Endothelial cell (in vitro differentiated cells): ENCODE measurements at places on chromosomes 4 and X. TPM values are rescaled to one million over a fixed set of nuclear protein-coding genes. Genes with fewer than 3 reads are reported as not detected.

SHROOM4 gene
- 35.8 TPM for total RNA-seq

DNA sequence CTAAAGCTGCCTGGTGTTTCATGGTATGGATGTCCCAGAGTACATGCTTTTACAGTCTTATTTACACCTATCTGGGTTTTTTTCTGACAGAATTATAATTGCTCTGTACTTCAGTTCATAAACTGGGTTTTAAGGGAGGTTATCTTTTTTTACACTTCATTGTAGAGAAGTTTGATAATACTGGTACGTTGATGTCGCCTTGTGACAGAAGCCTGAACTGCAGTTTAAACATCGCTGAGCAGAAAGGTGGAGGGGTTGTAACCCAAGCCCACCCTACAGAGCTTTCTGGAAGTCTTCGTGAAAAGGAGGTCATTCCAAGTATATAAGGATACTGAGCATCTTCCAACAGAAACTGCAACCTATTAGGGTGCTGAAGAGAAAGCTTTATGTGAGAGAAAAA lies 46.4 kb downstream of the BEX1 start:
- DNase-seq: no peak

DNA sequence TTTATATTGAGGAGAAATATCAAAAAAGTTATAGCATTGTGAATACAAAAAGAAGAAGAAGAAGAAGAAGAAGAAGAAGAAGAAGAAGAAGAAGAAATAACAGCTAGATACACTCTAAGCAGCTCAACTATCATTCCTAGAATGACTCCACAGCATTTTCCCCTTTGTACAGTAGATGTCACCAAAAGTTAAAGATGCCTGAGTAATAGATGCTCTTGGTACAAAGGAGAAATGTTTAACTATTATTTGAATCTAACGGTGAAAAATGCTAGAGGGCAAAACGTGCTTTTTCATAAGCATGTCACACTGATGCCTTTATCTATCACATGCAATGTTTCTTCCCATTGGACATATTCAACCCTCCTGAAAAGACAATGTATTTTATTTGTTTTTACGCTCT lies 178.4 kb upstream of the GPRIN3 start:
- DNase-seq: no peak

- no peak for DNase-seq
Measured at GRCh38 chr4:96753216-96753615, 913.3 kb downstream of the PDHA2 start.

SMIM10L2A gene
- total RNA-seq: 23.6 TPM

DNA sequence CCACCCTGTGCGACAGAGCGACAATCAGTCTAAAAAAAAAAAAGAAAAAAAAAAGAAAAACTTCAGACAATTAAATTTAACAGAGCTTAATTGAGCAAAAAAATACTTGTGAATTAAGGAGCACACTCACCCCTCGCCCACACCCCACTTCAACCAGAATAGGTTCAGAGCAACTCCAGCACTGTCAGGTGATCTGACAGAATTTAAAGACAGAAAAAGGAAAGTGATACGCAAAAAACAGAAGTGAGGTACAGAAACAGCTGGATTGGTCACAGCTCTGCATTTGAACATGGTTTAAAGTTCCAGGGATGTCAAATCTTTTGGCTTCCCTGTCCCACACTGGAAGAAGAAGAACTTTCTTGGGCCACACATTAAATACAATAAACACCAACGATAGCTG lies 174.4 kb downstream of the PDGFC start:
- no peak for DNase-seq

STPG2 gene
- 2.5 TPM for total RNA-seq

DNA sequence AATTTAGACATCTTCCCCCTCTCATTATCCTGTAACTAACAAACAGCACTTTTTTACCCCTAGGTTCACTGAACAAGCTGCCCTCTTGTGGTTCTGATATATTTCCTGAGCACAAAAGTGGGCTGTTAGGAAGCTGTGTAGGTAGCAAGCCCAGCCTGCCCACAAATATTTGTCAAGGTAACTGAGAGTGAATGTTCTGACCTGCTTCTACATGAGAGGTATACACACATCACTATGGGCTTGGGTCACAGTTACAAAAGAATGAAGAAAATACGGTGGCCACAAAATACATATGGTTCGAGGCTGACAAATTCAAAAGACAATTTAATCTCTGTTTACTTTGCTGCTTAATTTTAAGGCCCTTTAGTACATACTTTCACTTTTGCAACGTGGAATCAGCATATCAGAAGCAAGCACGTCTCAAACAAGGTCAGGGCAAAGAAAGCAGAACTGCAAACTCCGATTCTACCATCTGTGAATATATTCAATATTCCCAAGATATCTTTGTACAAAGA lies 78.7 kb downstream of the RBM47 start:
- no peak for DNase-seq

DNA sequence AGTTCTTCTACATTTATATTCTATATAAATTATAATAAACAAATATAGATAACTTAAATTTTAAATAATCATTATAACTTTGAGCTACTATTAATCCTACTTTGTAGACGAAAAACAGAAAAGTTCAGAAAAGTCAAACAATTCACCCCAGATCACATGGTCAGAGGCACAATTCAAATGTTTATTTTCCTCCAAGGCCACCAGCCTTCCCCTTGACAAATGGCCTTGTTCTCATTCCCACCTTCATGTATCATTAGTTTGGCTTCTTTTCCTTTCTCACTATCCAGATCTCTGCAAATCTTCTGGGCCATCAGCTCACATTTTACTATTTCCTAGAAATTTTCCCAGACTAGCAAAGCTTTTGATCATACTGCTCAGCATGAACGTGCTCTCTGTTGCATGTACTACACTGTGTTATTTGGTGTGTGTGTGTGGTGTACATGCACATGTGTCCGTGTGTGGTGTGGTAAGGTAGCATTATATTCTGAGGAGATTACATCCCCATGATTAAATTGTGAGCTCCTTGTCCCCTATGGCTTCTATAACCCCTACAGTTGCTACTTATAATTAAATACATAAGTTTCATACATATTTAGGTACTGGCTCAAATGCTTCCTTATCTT lies 61.5 kb downstream of the ADGRA3 start:
- DNase-seq: no peak

SLC25A53 gene
- total RNA-seq: 4.4 TPM

GRCh38 chr4:116088771-116089170 lies 975.4 kb upstream of the NDST4 start:
- DNase-seq: no peak

DNA sequence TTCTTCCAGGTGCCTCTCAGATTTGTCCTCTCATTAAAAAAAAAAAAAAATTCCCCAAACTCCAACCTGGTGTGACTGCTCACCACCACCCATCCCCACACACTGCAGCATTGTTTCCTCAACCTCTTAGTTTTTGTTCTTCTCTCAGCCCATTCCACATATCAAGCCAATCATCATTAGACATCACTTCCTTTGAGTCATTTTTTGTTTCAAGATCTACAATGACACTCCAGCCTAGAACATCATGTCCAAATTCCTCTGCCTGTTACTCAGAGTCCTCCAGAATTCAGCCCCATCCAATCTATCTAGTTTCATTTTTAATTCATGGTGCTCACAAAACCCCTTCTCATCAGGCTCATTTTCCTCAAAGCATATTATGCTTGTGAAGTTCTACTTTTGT lies 262.5 kb upstream of the TEX13A start:
- DNase-seq: no peak

GRCh38 chr4:53919535-53919934 lies 144.9 kb downstream of the CHIC2 start:
- no peak for DNase-seq

TLL1 gene
- total RNA-seq: 48.0 TPM

DNA sequence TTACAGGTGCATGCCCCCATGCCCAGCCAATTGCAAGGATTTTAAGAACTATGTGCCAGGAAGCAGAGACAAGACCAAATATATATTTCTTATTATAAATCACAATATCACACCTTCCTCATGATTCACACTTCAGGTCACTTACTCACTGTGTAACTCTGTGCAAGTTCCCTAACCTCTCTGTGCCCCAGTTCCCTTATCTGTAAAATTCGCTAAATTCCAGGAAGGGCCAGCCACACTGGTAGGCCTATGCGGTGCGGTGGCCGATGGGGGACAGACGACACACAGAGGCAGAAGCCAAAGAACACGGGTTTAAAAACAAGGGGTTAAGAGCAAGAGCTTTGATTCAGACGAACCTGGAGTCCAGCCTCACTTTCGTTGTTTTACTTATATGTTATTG lies 2.8 kb downstream of the TRIM2 start:
- no peak for DNase-seq

- DNase-seq: no peak
Measured at GRCh38 chr4:77201857-77202256, 44.9 kb downstream of the CCNG2 start.

HSFX4 gene
- not detected for total RNA-seq

GC gene
- total RNA-seq: 0.23 TPM

DNA sequence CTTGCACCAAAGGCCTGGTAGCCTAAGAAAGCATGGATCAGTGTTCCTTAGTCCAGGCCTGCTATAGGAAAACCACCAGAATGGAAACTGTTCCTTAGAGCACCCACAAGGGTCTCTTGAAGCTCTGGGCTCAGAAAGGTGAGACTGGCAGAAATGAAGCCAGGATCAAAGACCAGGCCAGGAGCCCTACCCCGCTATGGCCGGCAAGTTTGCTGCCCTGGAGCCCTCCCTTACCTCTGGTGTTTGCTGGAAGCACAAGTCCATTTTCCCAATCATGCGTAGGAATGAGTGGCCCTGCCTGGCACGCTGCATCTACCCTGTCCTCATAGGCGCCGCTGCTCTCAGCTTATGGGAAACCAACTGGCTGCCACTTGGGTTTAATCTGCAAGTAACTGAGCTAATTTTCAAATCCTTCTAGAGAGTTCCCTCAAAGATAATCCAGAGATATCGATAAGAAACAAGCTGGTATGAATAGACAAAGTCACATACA lies 37.4 kb downstream of the BCOR start:
- no peak for DNase-seq

UGT2A3 gene
- total RNA-seq: not detected

- DNase-seq: no peak
Measured at GRCh38 chrX:46777971-46778810, 19.3 kb upstream of the SLC9A7 start.

- DNase-seq: no peak
Measured at GRCh38 chrX:117936118-117936517, 180.5 kb downstream of the KLHL13 start.

- DNase-seq: no peak
Measured at GRCh38 chr4:8726344-8726851, 133.8 kb downstream of the CPZ start.

DNA sequence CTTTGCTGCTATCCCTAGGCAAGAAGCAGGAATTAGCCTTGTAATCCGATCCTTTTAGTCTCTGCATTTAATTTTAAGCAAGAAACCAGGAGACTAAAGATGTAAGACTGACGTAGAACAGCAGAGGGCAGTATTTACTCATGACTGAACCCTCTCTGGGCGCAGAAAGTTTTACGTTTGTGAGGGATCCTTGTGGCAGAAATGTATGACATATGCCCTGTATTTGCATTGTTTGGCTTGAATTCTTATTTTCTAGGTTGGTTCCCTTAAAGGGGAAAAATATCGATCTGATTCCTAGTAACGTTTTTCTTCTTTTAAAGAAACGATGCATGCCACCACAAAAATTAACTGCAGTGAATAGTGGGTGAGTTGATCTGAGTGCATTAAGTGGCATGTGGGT lies 1.3 kb upstream of the FAT4 start:
- peak; percentile 72 for DNase-seq

- no peak for DNase-seq
Measured at GRCh38 chr4:64464581-64464980, 55.3 kb upstream of the TECRL start.
